ENCODE measurements at places on chromosomes 7 and 10.
A peak's percentile ranks its signal among the peaks of the same experiment; 100 is the strongest.

GRCh38 chr10:16597656-16598055 lies 76.0 kb upstream of the C1QL3 start:
- DNase-seq: no peak

GRCh38 chr7:136214356-136214755 lies 237.2 kb upstream of the MTPN start:
- no peak for DNase-seq

GRCh38 chr7:134854816-134855215 lies 75.4 kb downstream of the CALD1 start:
- no peak for DNase-seq

- DNase-seq: no peak
Observed at GRCh38 chr10:92657024-92657423, 32.7 kb upstream of the HHEX start.

DNA sequence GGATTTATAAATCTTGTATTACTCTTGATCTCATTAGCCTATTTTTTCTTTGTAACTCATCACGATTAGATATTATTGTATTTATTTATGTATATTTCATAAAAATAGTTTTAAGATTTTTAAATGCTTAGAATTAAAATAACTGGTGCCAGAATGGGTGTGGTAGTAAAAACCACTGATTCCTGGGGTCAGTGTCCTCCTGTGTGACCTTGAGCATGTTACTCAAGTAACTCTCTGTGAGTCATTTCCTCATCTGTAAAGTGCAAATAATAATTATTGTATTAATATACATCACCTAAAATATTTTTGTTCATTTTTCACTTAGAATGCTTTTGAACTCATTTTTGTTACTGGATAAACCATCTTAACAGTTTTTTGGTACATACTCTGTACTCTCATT lies 91.3 kb upstream of the TMEM229A start:
- DNase-seq: no peak

- DNase-seq: no peak
Observed at GRCh38 chr7:5689716-5690115, 91.7 kb downstream of the RNF216 start.

GRCh38 chr7:33428415-33428814 lies 299.1 kb downstream of the BBS9 start:
- DNase-seq: no peak

GRCh38 chr7:17725821-17726220 lies 214.5 kb downstream of the SNX13 start:
- no peak for DNase-seq

DNA sequence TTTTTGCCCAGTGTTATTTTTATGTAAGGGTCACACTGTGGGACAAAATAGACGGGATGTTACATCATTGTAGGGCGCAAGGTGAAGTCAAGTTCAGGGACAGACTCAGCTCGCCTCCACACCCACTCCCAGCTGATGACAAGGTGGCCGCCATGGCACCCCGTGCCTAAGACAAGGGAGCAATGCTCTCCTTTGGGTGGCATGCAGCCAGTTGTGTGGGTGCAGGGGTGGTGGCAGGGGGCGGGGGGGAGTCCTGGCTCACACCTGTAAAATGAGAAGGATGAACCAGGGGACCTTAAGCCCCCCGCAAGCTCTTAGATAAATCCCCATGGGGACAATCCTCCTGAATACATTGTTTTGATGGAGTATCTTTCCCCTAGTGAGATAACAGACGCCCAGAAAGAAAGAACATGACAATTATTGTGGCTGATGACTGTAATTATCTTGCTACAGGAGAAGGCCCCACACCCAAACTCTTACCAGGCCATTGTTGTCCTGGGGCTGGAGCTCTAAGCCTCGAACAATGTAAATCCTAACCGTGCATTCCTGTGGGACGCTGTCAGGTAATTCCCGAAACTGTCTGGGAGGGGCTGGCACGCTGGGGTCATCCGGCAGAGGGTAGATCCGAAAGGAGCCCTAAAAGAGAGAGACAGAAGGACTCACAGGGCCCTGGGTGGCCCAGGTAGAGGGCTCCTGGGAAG lies 148.7 kb downstream of the MYOF start:
- DNase-seq: no peak

DNA sequence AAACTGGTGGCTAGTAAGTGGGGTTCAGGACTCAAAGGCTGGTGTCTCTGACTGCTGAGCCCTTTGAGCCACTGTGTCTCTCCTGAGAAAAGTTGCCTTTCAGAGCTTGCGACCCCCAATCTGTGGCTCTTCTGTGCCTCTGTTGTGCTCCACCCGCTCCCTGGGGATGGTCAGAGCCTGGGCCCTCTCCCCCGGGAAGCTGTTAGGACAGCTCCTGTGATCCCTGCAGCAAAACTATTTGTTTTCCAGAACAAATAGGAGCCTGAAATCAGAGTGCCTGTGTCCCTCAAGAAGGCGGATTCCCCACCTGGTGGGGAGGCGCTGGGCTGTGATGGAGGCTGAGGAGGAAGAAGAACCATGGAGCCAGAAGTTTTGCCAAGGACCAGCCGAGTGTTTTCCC lies 56.4 kb upstream of the MXI1 start:
- DNase-seq: no peak

GRCh38 chr10:100748231-100749058 lies 3.1 kb downstream of the PAX2 start:
- DNase-seq: no peak

- no peak for DNase-seq
Observed at GRCh38 chr7:142111499-142111898, at the start of gene MGAM2. MGAM2 (plus strand) TSS chr7:142111718; CDS start chr7:142116874, 5,156 bp downstream.

DNA sequence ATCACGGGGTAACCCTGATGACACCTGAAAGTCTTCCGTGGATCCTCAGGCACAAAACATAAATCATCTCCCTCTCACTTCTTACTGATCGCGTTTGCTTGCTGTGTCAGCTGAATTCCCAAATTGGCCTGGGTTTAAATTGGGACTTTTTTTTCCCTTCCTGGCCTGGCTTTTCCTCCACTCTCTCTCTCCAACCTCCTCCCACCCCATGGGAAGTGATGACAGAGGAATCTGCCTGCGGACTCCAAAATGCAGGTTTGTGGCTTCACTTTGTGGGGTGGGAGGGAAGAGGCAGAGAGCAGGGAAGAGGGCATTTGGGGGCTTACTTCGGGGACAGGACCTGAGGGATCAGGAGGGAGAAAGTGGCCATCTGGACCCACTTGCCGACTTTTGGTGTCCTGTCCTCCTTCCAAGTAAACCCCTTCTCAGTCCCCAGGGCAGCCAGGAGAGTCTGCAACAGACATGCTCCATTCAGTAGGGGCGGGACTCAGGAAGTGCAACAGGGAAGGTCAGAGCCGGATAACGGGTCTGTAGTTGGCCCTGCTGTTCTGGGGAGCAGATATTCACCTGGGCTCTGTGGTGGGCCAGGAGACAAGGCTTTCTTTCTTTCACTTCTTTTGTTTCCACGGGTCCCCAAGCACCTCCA lies 172.7 kb downstream of the PLXNA4 start:
- no peak for DNase-seq

DNA sequence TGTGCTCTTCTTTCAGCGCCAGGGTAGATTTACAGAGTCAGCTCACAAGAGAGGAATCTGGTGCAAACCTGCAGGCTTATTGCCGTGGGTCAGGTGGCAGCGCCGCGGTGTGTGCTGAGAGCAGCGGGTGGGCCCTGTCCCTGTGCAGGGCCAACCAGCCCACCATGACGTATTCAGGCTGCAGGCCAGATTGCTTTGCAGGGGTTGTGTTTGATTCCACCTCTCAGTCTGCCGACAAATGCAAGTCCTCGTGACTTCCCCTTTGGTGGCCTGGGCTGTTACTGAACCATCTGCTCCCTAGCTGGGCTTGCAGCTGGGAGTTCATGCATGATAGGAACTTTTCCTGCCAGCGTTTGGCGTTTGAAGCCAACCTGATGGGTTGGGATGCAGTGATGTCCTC lies 66.7 kb upstream of the LEP start:
- DNase-seq: no peak

GRCh38 chr7:148382596-148382995 lies 208.0 kb upstream of the C7orf33 start:
- DNase-seq: no peak

DNA sequence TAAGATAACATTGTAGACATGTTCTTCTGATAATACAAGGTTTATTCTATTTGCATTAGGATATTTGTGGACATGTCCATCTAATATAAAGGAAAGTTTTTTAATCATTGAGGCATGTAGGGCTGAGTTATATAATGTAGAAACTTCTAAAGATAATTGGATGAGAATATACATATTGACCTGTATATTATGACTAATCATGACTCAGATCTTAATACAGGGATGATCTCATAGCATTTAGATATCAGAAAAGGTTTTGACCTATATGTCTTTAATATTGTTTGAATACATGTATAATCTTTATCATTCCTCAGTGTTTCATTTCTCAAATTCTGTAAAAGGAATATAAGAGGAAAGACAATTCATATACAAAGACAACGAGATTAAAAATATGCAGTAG lies 39.2 kb downstream of the CD36 start:
- no peak for DNase-seq

DNA sequence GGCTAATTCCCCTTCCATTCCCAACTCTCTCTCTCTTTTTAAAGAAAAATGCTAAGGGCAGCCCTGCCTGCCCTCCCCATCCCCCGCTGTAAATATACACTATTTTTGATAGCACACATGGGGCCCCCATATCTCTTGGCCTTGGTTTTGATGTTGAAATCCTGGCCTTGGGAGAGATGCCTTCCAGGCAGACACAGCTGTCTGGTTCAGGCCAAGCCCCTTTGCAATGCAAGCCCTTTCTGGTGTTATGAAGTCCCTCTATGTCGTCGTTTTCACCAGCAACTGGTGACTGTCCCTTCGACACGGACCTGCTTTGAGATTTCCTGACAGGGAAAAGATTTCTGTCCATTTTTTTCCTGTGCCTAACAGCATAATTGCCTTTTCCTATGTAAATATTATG lies 3.0 kb downstream of the ADRA2A start:
- no peak for DNase-seq

DNA sequence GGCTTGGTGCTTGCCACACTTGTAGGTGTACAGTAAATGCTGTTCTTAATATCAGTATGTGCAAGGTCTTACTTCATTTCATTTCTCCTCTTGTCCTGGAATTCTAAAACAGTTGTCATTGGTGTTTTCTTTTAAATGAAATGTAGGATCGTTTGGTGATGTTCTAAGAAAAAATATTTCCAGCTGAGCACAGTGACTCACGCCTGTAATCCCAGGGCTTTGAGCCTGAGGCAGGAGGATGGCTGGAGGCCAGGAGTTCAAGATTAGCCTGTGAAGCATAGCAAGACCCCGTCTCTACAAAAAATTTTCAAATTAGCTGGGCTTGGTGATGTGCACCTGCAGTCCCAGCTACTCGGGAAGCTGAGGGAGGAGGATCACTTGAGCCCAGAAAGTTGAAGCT lies 32.6 kb upstream of the ELN start:
- DNase-seq: no peak

GRCh38 chr7:73984481-73985205 lies 43.3 kb upstream of the ELN start:
- no peak for DNase-seq

- no peak for DNase-seq
Observed at GRCh38 chr10:76997631-76998030, 640.0 kb downstream of the KCNMA1 start.

DNA sequence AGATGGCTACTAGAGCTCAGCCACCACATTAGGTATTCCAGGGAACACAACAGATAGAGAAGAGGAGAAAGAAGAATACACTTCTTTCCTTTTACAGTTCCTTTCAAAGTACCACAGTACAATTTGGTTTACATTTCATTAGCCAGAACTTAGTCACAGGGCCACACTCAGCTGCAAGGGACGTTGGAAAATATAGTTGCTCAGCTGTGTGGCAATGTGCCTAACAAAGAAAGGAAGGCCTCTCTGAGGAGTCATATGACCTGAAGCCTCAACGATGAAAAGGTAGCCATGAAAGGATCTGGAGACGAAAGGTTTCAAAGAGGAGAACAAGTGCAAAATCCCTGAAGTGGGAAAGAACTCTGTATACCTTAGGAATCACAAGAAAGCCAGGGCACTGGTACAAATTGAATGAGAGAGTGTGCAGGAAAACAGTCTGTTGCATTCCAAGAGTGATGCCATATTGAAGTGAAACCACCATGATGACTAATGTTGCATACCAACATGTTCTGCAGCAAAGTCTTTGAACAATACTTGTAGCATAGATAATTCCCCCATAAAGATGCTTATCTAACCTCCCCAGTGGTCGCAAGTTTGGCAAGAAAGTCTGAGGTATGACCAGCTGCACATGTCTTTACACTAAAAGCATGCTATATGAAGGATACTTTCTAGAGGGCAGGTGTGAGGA lies 278.9 kb downstream of the HPSE2 start:
- no peak for DNase-seq

DNA sequence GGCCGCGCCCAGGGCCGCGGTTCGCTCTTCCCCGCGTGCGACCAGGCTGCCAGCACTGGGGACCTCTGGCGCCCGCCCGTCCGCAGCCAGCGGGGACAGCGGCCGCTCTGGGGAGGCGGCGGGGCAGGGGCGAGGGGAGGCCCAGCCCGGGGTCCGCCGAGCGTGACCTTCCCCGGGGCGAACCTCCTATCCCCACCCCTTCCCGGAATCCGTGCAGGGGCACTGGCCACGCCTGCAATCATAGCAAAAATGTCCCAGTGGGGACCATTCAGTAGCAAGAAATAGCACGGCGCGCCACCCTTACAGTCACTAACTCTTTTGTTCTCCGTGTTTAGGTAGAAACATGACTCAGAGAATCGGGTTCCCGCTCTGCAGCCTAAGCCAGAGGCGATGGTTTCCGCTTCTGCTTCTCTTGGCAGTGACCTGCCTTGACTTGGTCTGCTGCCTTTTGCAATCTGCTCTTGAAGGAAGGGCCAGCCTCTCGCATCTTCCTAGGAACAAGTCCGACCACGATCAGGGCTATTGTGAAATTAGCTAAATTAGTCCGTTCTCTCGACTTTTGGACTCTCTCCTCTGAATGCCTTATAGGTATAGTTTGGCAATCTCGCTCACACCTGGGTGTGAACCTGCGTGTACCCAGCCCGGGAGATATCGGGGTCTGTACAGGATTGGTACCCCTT lies 79.3 kb upstream of the ACBD5 start:
- DNase-seq: peak; percentile 4

GRCh38 chr7:17131983-17132655 lies 166.3 kb upstream of the AHR start:
- no peak for DNase-seq

- DNase-seq: no peak
Observed at GRCh38 chr10:123614888-123615287, 51.3 kb upstream of the GPR26 start.

GRCh38 chr10:55233505-55233904 lies 432.5 kb upstream of the PCDH15 start:
- DNase-seq: no peak

GRCh38 chr10:28991333-28992270 lies 297.3 kb upstream of the LYZL1 start:
- DNase-seq: no peak
